ENCODE measurements at places on chromosomes 13 and 19.

DNA sequence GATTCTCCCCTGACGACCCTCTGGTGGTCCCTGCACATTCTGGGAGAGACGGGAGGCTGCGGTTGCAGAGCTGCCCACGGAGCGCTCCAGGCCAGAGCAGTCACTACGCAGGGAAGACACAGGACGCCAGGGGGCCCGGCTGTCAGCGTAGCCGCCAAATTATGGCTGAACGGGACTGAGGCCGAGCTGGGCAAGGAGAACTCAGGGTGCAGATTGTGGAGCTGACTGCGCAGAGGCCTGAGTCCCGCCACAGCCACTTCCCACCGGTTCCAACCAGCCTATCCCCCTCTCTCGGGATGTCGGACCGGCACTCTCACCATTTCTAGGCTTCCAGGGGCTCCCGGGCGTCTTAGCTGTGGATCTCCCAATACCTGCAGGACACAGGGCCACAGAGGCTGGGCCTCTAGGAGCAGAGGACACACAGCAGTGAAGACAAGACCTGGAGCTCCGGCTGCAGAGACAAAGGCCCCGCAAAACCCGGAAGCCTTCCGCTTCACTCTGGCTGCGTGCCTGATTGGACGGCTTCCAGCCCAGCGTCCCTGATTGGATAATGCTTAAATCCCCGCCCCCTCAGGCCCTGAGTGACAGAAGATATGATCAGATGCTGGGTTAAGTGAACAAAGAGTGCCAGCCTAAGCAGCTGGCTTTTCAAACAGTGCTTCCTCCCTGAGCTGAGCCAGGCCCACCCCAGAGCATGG, at the start of gene ZNF737:
ZNF737 (minus strand) TSS at position 461 of the 698 bp plus-strand sequence; CDS start at position 320, 141 bp downstream.
- H3K4me1 ChIP-seq = peaks cover 23% of the 10 kb centered on the region
- no peaks in the 10 kb centered on the region for H3K27me3 ChIP-seq
- H3K36me3 ChIP-seq = peaks cover 43% of the 10 kb centered on the region

- peak overlapping the region; percentile 69 for H3K27ac ChIP-seq
- H3K4me1 ChIP-seq = peaks cover 77% of the 10 kb centered on the region
- no peaks in the 10 kb centered on the region for H3K27me3 ChIP-seq
- H3K4me3 ChIP-seq = no peak overlapping the region
Observed at GRCh38 chr13:79450110-79450509, 30.8 kb upstream of the NDFIP2 start.

- H3K27ac ChIP-seq = no peak overlapping the region
- no peak for DNase-seq
- no peaks in the 10 kb centered on the region for H3K27me3 ChIP-seq
- no peaks in the 10 kb centered on the region for H3K4me1 ChIP-seq
- no peak overlapping the region for H3K4me3 ChIP-seq
Observed at GRCh38 chr13:100491164-100491842, 97.3 kb downstream of the GGACT start.

DNA sequence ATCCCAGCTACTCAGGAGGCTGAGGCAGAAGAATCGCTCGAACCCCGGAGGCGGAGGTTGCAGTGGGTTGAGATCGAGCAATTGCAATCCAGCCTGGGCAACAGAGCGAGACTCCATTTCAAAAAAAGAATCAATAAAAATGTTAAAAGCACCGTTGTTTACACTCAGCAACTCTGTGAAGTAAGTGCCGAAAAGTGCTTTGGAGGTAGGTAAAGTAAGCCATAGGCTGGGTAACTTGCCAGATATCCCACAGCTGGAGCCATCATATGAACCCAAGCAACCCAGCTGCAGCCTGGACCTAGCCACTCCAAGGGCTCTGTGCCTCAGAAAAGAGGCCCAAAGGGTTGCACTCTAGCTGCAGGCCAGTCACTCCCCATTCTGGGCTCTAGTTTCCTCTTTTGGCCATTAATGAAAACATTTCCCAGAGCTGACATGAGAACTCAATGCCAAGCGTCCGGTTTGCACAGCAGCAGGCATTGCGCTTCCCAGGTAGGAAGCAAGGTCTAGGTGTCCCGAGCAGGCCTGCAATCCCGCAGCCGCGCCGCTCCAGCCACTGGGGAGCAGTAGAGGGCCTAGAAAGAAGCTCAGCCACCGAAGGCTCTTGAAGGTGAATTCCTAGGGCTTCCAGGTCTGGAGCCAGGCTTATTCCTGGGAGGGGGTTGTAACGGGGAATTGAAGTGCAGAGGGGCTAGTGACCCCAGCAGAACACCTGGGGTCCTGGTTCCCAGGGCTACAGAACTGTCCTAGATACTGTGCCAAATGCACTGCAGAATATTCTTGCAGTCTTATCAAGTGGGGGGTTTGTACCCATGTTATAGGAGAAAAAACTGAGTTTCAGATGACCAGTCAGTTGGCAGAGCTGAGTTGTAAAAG, 4.1 kb upstream of the CD79A start:
- H3K4me1 ChIP-seq = peaks cover 80% of the 10 kb centered on the region
- peak; percentile 80 for DNase-seq
- peak overlapping the region; percentile 95 for H3K27ac ChIP-seq
- H3K27me3 ChIP-seq = no peaks in the 10 kb centered on the region

DNA sequence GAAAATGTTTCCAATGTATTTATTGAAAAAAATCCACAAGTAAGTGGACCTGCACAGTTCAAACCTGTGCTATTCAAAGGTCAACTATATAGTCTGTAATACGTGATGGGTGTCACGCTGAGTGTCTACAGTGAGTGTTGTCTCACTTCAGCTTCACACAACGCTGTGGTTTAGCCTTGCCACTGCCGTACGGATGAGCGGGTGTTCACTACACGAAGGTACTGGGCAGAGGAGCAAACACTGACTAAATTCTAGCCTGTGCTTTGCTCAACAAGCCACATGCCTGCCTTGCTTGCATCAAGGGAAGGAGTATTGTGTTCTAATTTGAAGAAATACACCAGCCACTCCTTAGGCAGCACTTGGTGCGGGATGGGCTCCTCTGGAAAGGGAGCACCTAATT, 3.4 kb upstream of the FFAR3 start:
- H3K27ac ChIP-seq = no peak overlapping the region
- no peaks in the 10 kb centered on the region for H3K36me3 ChIP-seq
- peaks cover 14% of the 10 kb centered on the region for H3K4me1 ChIP-seq
- no peak overlapping the region for H3K4me3 ChIP-seq
- H3K27me3 ChIP-seq = peaks cover 7% of the 10 kb centered on the region
- peak; percentile 27 for DNase-seq

DNA sequence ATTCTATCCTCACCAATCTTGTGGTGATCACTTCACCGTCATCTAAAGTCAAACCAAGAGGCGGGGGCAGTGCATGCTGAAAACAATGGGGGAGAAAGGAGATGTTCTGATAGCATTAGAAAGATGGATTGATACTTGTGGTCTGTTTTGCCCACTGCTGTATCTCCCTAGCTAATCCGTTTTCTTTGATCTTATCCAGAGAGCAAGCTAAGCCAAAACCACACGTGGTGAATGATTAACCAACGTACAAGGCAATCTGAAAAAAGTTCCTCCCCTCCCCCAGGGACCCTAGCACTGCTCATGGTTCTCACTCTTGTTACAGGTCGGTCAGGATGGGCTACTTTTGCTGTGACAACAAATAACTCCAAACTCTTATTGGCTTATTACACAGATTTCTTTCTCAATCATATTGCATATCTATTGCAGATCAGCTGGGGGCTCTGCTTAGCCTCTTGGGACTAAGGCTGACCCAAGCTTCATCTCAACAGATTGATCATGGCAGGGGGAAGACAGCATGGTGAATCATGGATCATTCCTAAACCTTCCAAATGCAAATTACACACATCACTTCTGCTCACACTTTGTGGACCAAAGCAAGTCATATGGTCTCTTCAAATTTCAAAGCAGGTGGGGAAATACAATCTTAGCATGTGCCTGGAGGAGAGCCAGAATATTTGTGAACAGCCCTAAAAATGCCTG, 11.9 kb upstream of the C13orf42 start:
- no peaks in the 10 kb centered on the region for H3K36me3 ChIP-seq
- H3K27ac ChIP-seq = no peak overlapping the region
- H3K27me3 ChIP-seq = peaks cover 21% of the 10 kb centered on the region

- H3K27me3 ChIP-seq = no peaks in the 10 kb centered on the region
- H3K4me3 ChIP-seq = peak overlapping the region; percentile 14
- H3K27ac ChIP-seq = peak overlapping the region; percentile 85
- peak; percentile 63 for DNase-seq
- peaks cover 81% of the 10 kb centered on the region for H3K4me1 ChIP-seq
Observed at GRCh38 chr19:54207983-54208783, 7.5 kb downstream of the RPS9 start.

DNA sequence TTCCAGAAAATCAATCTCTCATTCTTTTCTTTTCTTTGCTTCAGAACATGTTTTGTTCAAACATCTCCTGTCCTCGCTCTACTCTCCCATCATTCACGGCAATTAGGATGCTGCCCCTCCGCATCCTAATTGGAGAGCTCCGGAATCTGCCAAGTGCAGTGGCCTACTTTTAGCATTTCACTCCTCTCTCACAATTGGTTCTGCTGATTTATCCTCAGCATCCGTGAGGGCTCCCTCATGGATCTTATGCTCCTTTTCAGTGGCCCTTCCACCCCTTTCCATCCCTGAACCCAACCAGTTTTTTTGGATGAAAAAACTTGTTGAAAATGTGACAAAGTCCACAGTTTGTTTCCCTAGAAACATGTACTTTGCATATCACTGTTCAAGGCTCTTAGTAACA, 22.4 kb downstream of the AMER2 start:
- DNase-seq = no peak
- H3K36me3 ChIP-seq = no peaks in the 10 kb centered on the region
- H3K4me1 ChIP-seq = no peaks in the 10 kb centered on the region
- peaks cover 5% of the 10 kb centered on the region for H3K27me3 ChIP-seq
- H3K27ac ChIP-seq = no peak overlapping the region
